ENCODE measurements at places on chromosomes 1 and 21. TPM values are rescaled to one million over a fixed set of nuclear protein-coding genes. Genes with fewer than 3 reads are reported as not detected.

GAS5 gene
- total RNA-seq: 310 TPM

OR2M3 gene
- not detected for total RNA-seq

C1QB gene
- 707 TPM for total RNA-seq

- DNase-seq: no peak
Observed at GRCh38 chr1:23524716-23525401, 6.2 kb downstream of the E2F2 start.

DNA sequence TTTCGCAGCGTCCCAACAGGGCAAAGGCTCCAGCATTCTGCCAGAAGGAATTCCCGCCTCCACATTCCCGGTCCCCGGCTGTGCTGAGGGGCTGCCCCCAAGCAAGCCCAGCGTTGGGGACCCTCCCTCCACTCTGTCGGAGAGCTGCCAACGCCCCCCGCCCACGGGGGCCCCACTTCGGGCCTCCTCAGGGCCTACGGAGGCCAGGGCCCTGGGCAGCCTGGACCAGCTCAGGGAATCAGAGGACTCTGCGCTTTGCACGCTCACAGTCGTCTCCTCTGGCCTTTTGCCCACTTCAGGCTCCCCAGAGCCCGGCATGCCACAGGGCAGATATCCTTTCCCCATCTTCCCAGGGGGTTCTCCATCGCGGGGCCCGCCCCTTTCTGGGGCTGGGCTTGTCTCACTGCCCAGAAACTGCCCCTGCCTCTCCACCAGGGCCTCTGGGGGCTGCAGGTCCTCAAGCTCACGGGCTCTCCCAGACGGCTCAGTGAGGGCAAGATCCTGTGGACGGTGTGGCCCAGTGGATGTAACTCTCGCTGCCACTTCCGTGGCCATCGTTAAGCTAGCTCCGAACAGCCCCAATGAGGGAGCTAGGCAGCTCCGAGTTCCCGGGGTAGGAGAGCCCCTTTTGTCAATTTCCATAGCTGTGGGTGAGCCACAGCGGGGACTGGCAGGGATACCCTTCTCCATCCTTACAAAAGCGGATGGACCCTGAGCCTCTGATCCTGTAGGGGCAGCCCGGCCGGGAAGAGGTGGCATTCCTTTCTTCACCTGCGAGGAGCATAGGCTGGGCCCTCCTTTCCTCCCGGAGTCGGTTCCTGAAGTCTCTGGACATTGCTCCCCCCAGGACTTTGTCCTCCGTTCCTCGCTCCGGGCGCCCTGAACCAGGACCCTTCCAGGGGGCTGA lies 2.8 kb downstream of the ITPKB start:
- DNase-seq: no peak
